ENCODE measurements at places on chromosomes 11 and 22.

DNA sequence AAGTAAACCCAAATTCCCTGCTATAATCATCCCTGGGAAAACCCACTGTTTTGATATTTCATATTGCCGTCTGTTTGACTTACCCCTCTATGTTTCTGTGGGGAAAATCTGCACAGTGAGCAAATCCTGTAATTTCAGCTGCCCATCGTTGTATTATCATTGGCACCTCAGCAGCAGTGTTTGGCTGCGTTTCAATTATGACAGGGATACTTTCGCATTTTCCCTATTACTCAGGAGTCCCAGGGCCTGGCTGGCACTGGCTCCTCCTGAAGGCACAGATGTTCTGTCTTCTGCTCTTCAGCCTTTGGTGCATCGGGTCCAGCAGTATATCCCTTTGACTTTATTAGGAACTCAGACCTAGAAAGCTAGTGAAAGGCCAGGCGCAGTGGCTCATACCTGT, 12.2 kb upstream of the MMP12 start:
- DNase-seq: no peak

GRCh38 chr11:35554491-35555437, 29.3 kb upstream of the PAMR1 start:
- no peak for DNase-seq

DNA sequence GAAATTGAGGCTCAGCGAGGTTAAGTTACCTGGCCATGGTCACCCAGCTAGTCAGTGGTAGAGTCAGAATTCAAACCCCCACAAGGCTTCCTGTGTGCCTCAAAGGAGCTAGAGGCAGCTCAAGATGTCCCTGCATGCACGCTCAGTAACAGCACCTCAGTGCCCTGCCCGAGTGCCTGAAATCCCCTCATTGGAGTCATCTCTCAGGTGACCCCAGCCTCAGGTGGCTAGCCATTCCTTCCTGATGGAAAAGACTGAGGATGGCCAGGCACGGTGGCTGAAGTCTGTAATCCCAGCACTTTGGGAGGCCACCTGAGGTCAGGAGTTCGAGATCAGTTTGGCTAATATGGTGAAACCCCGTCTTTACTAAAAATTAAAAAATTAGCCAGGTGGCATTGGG, 36.9 kb downstream of the LIF start:
- no peak for DNase-seq

GRCh38 chr22:30375312-30375849, 11.8 kb downstream of the RNF215 start:
- DNase-seq: no peak

DNA sequence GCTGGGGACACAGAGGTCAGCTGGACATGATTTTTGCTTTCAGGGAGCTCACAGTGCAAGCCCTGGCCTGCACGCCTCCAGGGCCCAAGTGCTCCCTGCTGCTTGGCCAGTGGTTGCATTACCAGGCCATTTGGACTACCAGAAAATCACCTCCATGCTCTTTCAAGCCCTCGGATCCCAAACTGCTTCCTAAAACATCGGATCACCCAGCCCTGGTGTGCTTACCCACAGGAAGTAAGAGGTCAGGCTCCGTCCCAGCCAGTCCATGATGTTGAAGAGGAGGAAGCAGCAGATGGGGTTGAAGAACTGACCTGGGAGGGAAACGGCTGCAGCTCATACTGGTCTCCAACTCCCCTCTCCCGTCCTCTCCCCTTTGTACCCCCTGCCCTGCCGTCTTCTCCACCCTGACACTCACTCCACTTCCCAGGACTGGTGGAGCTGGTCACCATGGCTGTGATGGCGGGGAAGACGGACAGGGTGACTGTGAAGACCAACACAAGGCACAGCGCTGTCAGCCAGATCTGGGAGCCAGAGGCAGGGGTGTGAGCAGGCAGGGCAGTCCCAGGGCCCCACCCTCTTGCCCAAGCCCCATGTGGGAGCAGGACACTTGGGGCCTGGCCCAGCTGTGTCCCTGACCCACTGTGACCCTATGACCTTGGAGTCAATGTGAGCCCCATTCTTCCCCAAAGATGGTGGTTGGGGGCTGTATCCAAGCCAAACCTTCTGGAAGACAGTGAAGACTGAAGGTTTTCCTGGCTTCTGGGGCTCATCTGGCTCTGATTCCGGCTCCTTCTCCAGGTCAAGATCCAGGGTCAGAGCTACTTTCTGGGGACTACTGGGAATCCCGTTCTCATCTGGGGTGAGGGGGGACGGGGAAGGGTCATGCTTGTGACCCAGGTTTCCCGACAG, 5.6 kb downstream of the SLC29A2 start:
- no peak for DNase-seq

DNA sequence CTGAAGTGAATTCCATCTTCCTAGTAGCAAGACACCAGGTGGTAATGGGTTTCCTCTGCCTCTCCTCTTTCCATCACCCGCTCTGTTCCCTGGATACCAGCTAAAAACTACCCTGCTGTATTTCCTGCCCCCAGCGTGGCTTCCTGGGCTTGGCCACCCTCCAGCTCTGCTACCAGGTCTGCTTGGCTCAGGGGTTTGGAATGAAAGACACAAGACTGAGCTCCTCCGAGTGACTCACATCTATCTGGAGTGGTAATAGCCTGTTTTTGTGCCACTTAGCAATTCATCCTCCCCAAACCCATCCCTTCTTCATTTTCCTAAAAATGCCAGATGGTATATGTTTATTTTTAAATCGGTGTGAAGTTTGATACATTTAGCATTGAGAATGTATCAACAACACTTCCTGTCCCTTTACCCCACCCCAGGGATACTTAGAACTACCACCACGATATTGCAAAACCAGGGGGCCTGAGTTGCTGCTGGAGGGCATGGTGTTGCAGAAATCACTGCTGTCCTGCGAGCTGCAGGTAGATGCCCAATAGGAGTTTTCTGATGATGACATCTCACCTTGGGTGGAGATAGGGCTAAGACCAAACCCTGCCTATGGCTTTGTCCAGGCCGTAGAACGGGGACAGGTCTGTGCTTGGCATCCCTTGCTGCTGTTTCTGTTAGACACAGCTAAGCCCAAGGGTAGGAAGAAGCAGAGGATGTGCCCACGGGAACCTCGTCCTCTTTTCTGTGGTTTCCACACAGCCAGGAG, 7.5 kb upstream of the MICAL3 start:
- DNase-seq: no peak
